ENCODE measurements at places on chromosomes 12 and 14. TPM values are rescaled to one million over a fixed set of nuclear protein-coding genes. Genes with fewer than 3 reads are reported as not detected.

GRCh38 chr12:103482365-103482764 lies 13.4 kb downstream of the C12orf42 start:
- H3K36me3 ChIP-seq, result no peaks in the 10 kb centered on the region
- H3K27ac ChIP-seq, result no peak overlapping the region
- peaks cover 7% of the 10 kb centered on the region for H3K27me3 ChIP-seq
- no peak overlapping the region for H3K4me3 ChIP-seq
- no peak for DNase-seq

GRCh38 chr14:58752771-58753201 lies 115.0 kb downstream of the DACT1 start:
- DNase-seq, result no peak
- H3K4me1 ChIP-seq, result peaks cover 30% of the 10 kb centered on the region
- H3K36me3 ChIP-seq, result no peaks in the 10 kb centered on the region
- H3K27me3 ChIP-seq, result no peaks in the 10 kb centered on the region
- H3K4me3 ChIP-seq, result no peak overlapping the region
- H3K27ac ChIP-seq, result no peak overlapping the region

DNA sequence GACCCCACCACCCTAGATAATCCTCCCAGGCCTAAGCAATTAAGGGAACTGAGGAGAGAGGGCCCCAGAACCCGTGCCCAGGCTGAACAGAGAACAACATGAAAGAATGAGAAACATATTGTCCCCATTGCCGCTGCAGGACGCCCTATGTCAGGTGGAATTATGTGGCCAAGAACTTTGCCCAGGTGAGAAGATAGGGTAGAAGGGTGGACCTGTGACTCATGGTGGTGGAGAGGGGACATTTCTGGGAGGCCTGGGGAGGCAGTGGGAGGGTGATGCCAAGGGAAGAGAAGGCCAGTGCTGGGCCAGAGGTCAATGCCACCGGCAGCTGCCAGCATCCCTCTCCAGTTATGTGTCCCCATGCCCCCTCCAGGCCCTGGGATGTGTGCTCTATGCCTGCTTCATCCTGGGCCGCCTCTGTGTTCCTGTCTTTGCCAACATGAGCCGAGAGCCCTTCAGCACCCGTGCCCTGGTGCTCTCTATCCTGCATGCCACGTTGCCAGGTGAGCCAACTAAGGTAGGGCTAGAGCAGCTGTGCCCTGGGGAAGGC lies 15.5 kb downstream of the SOAT2 start:
- peaks cover 5% of the 10 kb centered on the region for H3K4me1 ChIP-seq
- H3K27me3 ChIP-seq, result no peaks in the 10 kb centered on the region
- H3K27ac ChIP-seq, result no peak overlapping the region
- H3K36me3 ChIP-seq, result no peaks in the 10 kb centered on the region
- DNase-seq, result no peak

The GLIPR1L1 gene
- not detected for total RNA-seq

The TMEM119 gene
- total RNA-seq, result 43.2 TPM
